ENCODE measurements at places on chromosomes 4 and X.

GRCh38 chrX:10327651-10328050 is 170.9 kb downstream of the CLCN4 start:
- no peak for DNase-seq

- no peak for DNase-seq
These were observed 130.7 kb downstream of the ADAM29 start for GRCh38 chr4:175048906-175049305.

- no peak for DNase-seq
These were observed 164.1 kb downstream of the GASK1B start for GRCh38 chr4:158008551-158009218.

DNA sequence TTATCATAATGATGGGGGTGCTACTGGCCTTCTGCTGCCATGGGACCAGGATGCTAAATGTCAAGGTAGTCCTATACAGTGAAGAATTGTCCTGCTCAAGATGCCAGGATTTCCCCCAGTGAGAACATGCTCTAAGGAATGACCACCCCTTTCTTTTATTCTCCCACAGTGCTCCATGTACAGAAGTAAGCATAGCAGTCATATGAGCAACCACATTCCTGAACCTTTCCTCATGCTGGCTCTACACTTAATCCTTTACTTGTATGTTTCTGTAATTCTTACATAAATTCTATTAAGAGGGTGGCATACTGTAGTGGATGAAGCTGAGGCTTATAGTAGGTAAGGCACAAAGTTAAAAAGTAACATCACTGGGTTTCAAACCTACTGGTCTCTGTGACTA is 20.2 kb downstream of the CYP2U1 start:
- DNase-seq = no peak

Measured in activated effector memory CD4-positive, alpha-beta T cell treated with Interleukin-2 at 50 U/mL for 16 hours (primary cell).